Left lobe of liver (tissue), 2 donors: ENCODE measurements at places on chromosomes 3 and 15. TPM values are rescaled to one million over a fixed set of nuclear protein-coding genes. Genes with fewer than 3 reads are reported as not detected.

Gene GCSAM
- 0.18 TPM for total RNA-seq

GRCh38 chr3:48695393-48695753 is 9.7 kb upstream of the NCKIPSD start:
- no peak for DNase-seq

- no peak for DNase-seq
Measured at GRCh38 chr3:14948609-14949038, 1.2 kb downstream of the NR2C2 start.

Gene USP8
- 27.4 TPM for total RNA-seq

Gene NOX5
- 0.13 TPM for total RNA-seq

DNA sequence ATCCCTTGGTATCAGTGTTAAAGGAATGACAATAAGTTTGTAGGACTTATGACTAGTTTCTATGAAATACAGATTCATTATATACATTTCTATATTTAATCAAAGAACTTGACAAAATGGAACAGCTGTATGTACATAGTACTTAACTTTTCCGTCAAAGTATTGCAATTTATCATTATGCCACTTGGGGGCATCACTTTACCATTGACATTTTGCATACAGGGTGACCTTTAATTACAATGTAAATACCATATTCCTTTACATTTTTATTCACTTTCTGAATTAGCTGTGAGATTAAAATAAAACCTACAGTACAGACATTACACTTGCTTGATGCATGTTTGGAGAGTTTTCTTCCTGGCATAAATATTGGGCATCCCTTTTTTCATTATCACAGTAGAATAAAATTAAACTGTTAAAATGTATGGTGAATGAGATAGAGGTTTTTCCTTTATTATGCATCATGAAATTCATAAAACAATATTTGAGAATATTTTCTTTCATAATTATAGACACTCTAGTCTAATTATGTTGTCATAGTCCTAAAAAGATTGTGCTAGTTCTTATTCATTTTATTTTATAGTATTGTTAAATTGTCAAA is 6.9 kb downstream of the NEK11 start:
- no peak for DNase-seq

Gene ST3GAL6
- total RNA-seq = 41.8 TPM

Gene CFAP92
- total RNA-seq = not detected
